SK-MEL-5 (cell line): ENCODE measurements at places on chromosomes 3 and 15.

- no peak for DNase-seq
Measured at GRCh38 chr3:67329358-67329757, 325.1 kb downstream of the SUCLG2 start.

DNA sequence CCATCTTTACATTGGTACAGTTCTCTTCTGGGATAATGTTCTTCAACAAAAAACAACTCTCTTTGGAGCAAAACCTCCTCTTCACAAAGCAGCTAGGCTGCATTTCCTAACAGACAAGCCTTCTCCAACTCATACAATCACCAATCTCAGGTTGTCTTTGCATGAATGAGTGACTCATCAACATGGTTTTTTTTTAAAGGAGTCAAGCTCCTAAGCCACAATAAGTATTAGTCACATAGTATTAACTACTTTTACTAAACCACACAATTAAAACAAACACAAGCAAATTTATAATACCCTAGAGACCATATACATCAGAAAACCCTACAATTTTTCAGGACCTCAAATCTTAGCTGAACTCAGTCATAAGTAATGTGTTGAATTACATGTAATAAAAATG, 137.4 kb downstream of the TBC1D5 start:
- DNase-seq, result no peak

- DNase-seq, result no peak
Measured at GRCh38 chr3:34207806-34208205, 409.4 kb downstream of the PDCD6IP start.

DNA sequence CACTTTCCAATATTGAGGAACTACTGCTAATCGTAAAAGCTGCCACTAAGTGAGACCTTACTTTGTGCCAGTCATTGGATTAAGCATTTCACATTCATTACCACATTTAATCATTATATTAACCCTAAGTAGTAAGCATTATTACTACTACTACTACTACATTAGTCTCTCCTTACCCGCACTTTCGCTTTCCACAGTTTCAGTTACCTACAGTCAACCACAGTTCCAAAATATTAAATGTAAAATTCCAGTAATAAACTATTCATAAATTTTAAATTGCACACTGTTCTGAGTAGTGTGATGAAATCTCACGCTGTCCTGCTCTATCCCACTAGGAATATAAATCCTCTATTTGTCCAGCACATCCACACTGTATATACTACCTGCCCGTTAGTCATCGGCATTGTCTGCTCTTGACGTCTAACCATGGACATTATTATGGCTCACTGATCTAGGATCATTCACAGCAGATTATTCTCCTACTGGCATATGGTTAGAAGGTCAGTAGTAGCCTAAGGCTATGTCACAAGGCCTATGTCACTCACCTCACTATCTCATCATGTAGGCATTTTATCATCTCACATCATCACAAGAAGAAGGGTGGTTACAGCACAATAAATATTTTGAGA, 121.1 kb downstream of the GSK3B start:
- DNase-seq, result peak; percentile 78

GRCh38 chr3:188021041-188021440, 132.9 kb upstream of the LPP start:
- DNase-seq, result no peak

DNA sequence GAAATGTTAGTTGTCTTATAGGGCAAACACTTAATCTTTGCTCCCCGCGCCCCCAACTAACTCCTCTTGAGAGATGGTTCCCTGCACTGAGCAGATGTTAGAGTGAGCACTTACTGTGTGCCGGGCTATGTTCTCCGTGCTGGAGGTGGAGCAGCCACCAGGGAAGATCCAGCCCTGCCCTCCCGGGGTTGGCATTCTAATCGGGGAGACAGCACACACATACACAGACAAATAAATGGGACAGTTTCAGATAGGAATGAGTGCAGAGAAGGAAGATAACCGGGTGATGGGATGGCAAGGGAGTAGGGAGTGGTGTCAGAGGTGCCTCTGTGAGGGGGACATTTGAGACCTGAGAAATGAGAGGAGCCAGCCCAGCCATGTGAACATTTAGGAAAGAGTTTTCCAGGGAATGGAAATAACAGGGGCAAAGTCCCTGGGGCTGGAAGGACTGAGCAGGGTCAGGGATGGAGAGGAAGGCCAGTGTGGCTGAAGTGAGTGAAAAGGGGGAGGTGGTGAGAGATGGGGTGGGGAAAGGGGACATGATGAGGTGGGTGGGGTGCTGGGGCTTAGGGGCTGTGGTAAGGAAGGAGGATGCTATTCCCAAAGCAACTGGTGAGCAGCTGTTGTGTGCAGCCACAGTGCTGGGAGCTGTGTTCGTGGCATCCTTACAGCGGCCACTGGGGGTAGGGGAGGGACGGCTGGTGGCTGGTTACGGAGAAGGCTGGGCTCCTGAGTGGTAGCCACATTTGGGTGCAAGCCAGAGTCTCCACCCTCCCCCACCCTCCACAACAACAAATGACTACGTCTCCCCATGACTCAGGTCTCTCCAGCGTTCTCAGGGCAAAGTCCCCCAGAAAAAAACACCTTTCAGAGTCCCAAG, 15.4 kb upstream of the FGD5 start:
- no peak for DNase-seq

- DNase-seq, result peak; percentile 45
Measured at GRCh38 chr15:65791335-65792137, 557 bp downstream of the DENND4A start.
